GM13977 (cell line): ENCODE measurements at places on chromosomes 3 and 15.

DNA sequence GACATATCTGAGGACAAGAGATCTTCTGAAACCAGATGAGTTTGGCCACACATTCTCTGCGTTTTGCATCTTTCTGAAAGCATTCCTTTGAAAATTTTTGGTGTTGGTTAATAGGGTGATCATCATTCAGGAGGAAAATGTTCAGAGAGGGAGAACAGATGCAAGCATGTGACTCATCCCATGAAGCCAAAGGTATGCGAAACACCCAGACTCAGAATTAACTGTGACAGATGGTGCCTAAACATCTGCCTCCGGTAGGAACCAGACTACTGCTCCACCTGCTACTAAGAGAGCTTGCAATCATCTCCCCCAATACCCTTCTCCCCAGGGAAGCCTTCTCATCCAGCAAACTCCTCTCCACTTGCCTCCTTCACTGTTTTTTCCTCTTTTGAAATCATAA, 46.2 kb downstream of the TRIM69 start:
- DNase-seq = no peak

GRCh38 chr3:72277710-72278109, 492.8 kb upstream of the PROK2 start:
- no peak for DNase-seq

DNA sequence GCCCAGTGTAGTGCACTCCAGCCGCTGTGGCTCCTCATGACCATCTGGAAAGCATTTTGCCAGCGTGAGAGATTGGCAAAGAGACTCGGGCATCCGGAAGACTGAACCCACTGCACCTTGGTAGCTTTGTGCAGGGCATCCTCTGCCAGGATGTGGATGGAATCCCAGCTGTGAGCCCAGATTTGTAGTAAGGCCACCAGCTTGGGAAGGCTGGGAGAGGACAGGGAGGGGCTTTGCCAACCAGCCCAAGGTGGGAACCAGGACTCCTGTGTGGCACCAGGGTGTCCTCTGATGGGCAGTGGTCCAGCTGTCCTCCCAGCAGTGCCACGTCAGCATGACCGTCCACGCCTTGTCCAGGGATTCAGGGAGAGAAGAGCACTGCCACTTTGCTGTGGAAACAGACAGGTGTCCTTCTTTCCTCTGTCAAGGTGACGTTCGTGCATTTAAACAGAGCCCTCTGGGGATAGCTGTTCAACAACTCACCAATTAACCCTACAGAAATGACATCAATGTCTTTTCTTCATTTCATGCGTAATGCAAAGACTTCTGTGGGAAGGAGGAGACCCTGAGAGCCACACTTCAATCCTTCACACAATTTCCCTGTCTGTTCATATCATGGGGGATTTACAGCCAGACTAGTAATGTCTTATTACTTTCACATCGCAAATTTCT, 19.1 kb downstream of the KLF15 start:
- DNase-seq = no peak

GRCh38 chr3:101896083-101896757, 46.9 kb downstream of the NFKBIZ start:
- no peak for DNase-seq

DNA sequence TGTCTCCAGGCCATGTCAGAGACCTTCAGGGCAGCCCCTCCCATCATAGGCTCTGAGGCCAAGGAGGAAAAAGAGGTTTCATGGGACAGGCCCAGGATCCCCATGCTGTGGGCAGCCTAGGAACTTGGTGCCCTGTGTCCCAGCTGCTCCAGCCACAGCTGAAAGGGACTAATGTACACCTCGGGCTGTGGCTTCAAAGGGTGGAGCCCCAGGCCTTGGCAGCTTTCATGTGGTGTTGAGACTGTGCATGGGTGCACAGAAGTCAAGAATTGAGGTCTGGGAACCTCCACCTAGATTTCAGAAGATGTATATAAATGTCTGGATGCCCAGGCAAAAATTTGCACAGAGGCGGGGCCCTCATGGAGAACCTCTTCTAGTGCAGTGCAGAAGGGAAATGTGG, 6.6 kb upstream of the SSR3 start:
- DNase-seq = no peak

DNA sequence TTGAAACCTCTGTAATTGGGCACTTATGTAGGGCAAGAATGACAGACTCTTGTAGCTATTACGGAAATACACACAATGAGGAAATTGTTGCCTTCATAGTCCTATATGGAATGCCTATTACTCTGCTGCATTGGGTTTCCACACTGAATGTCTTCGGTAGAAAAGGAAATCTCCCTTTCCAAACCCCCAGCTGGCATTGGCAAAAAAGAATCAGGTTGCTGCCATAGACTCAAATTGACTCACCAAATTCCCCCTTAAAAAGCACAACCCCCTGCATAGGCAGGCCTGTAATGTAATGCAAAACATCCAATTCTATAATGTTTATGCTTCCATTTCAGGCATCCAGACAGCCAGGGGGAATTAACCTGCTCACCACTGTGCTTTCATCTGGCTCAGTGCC, 44.8 kb upstream of the NTRK3 start:
- DNase-seq = no peak

GRCh38 chr3:128432971-128433836, 33.5 kb downstream of the DNAJB8 start:
- no peak for DNase-seq

DNA sequence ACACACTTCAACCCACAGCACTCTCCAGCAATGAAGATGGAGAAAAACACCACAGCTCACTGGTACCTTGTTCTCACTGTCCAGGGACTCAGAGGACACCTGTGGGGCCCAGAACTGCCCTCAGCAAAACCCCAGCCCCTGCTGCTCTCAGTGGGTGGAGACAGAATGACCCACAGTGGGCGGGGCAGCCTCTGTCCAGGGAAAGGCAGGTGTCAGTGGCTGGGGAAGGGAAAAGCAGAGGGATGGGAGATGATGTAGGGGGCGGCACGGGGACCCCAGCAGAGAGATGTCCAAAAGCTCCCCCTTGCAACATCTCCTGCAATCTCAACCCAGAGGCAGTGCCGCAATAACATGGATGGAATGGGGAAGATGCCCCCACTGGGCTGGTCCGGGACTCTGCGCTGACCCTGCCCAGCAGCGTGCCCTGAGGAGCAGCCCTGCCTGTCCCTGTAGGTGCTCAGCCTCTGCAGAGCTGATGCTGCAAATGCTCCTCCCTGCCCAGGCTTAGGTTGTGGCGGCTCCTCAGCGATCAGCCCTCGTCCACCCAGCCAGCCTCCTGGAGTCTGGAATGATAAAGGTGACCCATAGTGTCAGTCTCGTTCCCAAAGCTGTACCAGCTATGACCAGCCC, 193.9 kb downstream of the XXYLT1 start:
- no peak for DNase-seq
